Psoas muscle (tissue), 8 donors: ENCODE measurements at places on chromosomes 12 and 14. TPM values are rescaled to one million over a fixed set of nuclear protein-coding genes. Genes with fewer than 3 reads are reported as not detected.

The TSPAN31 gene
- 17.1 TPM for total RNA-seq

The P2RX7 gene
- total RNA-seq = 1.3 TPM

The SERPINA9 gene
- not detected for total RNA-seq

GRCh38 chr14:61526405-61527312, 168.7 kb upstream of the HIF1A start:
- DNase-seq = peak; percentile 67

- DNase-seq = no peak
Measured at GRCh38 chr14:58832095-58832521, 194.3 kb downstream of the DACT1 start.

DNA sequence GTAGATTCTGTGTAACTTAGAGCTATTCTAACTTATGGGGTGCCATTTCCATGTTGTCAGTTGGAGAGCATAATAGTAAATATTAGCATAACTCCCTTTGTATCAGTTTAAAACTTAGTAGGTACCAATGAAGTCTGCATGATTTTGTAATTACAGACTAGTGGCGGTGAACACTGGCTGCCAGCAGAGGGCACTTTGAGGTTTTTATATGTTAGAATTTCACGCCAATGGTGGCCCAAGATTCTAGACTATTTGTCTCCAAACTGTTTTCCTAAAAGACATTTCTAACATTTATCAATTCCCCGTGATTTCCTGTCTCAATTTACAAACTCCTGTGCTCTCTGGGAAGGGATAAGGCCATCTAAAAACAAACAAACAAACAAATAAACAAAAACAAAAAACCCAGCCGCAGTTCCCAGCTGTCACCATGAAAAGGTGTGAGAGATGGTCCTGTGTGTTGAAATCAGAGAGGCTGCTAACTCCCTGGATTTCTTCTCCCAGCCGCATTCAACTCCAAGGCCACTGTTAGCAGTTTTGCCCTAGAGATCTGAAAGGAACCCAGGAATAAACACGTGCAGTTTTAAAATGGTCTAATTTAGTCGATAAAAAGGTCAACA, 57.6 kb downstream of the BRMS1L start:
- no peak for DNase-seq

DNA sequence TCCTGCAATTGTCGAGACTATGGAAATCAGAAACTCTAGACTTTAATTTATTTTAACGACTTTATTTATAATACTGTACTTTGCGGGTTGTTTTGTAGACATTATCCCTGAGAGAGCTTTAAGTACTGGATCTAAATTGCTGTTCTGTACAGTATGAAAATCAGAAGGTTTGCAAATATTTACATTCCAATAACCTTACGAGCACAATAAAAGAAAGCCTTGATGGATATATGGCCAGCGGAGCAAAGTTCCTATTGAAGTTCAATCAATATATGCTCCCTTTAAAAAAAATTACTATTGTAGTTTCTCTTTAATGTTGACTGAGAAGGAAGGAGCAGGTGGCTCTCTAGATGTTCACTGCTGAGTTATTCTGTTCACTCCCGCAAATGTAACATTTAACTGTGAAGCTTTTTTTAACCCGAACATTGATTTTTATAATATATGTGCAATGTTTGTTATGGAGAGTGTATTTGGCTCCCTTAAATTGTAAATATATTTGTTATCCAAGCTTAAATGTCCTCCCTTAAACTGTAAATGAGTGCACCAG, 235.3 kb downstream of the PLCZ1 start:
- no peak for DNase-seq

The MYBPC1 gene
- total RNA-seq = 7,509 TPM

The PROX2 gene
- not detected for total RNA-seq

GRCh38 chr14:36450550-36450949, 69.5 kb downstream of the NKX2-1 start:
- DNase-seq = no peak

- DNase-seq = no peak
Measured at GRCh38 chr14:98109326-98109725, 1162.7 kb downstream of the BCL11B start.

DNA sequence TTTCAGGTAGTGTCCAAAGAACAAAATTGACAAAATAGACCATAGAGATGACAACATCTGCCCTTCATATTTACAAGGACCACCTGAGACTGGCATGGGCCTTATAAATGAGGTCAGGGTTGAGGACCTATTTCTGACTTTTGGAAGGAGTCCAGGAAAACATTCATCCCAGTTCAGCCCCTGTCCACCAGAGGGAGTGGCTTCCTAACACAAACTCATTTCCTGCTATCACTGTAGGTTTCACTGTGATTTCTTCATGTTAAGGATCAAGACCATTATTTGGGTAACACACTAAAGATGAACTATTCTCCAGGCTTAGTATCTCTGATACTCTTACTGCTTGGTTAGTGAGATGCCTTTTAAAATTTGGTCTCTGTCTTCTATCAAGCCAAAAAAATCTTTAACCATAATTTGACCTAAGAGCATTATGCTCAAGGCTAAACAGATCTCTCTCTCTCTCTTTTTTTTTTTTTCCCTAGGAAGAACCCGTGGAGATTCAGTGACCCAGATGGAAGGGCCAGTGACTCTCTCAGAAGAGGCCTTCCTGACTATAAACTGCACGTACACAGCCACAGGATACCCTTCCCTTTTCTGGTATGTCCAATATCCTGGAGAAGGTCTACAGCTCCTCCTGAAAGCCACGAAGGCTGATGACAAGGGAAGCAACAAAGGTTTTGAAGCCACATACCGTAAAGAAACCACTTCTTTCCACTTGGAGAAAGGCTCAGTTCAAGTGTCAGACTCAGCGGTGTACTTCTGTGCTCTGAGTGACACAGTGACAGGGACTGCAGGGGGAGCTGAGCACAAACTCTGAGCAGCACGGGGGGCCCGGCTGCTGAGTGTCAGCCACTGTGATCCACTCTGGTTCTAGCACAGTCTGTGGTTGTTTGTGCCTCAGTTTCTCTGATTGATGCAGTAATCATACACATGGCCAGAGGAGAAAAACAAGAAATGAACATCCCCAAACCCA, 267.6 kb upstream of the OR4E1 start:
- DNase-seq = no peak

DNA sequence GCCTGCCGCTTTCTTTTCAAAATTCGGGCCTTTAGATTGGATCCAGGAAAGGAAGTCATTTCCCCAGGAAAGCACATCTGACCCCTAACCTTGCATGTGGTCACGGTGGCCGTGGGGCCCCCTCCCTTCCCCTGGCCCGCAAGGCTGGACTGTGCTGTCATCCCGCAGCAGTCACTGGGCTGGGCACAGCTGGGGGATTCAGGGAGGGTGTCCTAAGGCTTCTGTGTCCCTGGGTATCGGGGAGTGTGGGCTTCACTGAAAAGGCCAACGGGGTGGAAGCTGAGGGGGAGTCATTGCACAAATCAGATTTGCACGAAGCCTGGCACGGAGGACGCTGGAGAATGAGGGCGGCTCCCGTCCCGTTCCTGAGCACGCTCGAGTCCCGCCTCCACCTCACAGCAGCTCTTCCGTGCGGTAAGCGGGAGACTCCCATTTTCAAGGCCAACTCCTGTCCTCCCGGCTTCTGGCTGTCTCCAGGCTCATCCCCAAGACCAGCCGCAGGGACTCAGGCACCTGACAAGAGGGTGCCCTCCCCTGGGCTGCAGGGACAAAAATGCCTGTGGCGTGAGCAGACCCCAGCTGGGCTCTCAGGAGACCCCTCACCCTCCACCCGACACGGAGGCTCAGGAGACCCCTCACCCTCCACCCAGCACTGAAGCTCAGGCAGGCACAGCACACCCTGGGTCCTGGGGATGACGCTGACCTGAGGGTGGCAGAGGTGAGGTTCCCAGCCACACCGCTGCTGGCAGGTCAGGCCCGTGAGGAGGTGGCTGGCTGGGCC, 9.6 kb downstream of the XRCC3 start:
- DNase-seq = no peak
